Fibroblast of skin of abdomen (primary cell): ENCODE measurements at places on chromosomes 1 and 21.

DNA sequence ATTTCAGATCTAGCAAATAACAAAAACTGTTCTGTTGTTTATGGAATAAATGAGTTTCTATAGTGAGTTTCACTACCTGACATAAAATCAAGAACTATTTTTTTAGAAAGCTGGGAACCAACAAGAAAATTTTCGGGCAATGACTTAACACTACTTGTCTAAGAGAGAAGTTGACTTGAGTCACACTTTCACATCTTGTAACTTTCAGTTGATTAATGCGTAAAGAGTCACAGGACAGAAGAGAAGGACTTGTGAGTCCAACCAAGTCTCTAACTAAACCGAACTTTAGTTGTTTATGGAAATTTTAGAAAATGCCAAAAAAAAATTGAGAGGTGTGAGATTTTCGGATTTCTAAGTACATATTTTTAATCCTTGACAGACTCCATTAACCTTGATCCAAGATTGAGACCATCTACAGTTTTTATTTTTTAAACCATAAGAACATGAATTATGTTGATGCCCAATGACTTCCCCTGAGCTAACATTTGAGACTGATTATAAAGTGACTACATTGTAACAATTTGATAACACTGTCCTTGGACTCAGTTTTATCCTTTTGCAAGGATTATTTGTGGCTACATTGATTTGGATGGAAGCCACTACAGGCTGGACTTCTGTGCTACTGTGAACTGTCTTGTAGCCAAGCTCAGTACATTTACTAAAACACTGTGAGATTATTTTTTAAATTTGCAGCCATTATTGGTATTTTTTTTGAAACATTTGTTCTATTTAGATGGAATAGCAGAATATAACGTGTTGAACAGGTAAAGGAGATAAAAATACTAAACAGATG lies 284.0 kb downstream of the PTPRC start:
- no peak for DNase-seq

- peak; percentile 61 for DNase-seq
These were observed 185.8 kb downstream of the MRPL39 start for GRCh38 chr21:25421321-25422028.

DNA sequence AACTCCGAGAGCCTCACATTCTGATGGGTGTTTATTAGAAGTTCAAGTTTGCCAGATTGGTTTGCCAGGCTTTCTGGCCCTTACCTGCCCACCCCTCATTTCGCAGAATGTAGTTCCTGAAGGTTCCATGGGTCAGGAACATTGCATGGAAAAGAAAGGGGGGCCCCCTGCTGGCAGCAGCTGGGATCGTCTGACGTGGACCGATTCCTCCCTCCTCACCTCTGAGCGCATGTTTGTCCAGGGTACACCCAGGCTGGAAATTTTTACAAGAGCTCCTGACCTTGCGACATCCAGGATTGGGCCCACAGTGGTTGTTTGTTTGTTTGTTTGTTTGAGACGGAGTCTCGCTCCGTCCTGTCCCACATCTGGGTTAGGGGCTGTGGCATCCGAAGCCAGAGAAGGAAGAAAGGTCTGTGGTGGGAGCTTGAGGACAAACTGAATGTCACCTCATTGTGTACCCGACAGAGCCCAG lies 126.0 kb upstream of the TMEM51 start:
- DNase-seq, result peak; percentile 49

DNA sequence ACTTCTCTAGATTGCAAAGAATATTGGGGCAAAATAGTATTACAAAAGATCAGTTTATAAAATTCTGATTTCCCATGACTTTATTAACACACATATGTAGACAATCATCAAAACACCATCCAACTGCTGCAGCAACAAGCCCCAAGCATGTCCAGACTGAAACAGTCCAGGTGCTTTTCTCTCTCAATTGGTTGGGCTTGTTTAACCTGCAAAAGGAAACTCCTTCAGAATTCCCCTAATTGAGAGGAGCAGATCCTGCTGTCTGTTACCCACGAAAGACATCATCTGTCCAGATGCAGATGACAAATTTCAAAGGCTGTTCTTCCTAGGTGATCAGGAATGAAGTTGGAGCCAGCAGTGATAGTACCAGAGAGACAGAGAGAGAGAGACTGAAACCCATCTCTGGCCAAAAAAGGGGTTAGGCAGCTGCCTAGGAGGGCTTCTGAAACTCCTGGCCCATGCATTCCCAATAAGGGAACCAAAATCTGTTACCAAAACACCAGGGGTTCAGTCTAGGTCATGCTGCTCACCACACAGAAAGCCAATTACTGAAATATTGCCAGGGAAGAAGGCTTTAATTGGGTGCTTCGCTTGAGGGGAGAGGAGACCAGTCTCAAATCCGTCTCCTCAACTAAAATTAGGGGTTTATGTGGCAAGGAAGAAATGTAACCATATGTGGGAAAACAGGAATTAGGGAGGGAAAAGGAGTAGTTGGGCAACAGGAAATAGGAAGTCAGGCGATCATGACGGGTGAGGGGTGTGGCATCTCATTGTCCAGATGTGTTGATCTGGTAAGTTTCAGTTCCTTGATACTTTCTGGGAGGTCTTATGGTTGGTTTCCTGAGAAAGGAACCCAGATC lies 34.7 kb upstream of the RGL1 start:
- DNase-seq, result no peak

- no peak for DNase-seq
These were observed 6.0 kb downstream of the NASP start for GRCh38 chr1:45589861-45590260.

GRCh38 chr1:54996869-54997710 lies 1.6 kb upstream of the BSND start:
- peak; percentile 6 for DNase-seq

- peak; percentile 60 for DNase-seq
These were observed 60.2 kb downstream of the NDUFS5 start for GRCh38 chr1:39086386-39086785.

DNA sequence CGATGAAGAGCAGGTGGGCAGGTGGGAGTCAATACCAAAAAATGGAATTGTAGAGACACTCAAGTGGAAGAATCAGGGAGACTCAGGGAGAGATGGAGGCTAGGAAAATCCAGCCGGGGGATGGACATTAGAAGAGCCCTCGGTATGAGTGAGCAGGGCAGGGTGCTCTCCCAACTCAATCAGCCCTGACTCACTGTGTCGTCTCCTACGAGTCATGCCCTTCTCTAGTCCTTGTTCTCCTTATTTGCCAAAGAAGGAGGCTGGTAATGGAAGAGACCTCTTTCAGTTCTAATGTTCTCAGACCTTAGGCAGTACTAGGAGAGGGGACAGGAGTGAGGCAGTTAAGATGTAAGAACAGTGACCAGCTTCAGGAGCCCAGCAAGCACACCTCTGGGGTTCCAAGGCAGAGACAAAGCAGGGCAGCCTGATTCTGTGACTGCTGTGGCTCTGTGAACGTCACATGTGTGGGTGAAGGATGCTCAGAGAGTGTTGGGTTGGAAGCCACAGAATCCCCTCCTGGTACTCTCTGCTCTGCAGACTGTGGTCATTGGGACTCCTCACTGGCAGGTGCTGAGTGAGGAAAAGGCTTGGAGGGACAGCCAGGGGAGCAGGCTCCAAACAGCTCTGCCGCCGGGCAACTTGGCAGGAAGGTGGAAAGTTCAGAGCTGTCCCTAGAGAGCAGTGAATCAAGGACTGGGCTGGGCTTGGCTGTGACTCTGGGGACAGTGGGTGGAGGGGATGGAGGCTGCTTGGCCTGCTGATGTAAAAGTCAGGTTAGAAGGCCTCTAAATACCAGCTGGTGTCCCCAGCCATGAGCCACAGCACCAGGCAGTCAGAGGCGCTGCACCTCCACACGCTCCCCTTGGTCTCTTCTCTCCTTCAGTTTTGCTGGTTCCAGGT lies 11.1 kb upstream of the GJA5 start:
- peak; percentile 46 for DNase-seq

- DNase-seq, result no peak
These were observed 11.5 kb downstream of the AZIN2 start for GRCh38 chr1:33092438-33092837.

- DNase-seq, result peak; percentile 90
These were observed 80.7 kb downstream of the NID1 start for GRCh38 chr1:235984041-235984825.

- DNase-seq, result peak; percentile 66
These were observed 113.2 kb downstream of the RUNX1 start for GRCh38 chr21:34935898-34936297.

GRCh38 chr1:79614762-79615161 lies 608.2 kb upstream of the ADGRL4 start:
- DNase-seq, result no peak

- no peak for DNase-seq
These were observed 64.9 kb downstream of the SLC45A1 start for GRCh38 chr1:8382608-8383505.

- DNase-seq, result no peak
These were observed 59.0 kb upstream of the TINAGL1 start for GRCh38 chr1:31517301-31517700.

GRCh38 chr1:209708297-209708696 lies 3.7 kb downstream of the HSD11B1 start:
- DNase-seq, result no peak

- DNase-seq, result no peak
These were observed 199.4 kb upstream of the CAMK1G start for GRCh38 chr1:209383907-209384709.

GRCh38 chr1:150486966-150487762 lies at the start of gene TARS2:
Gene TARS2, plus strand, starts transcription at chr1:150487419. Its CDS starts 32 bp downstream, at chr1:150487451.
- peak; percentile 99 for DNase-seq

DNA sequence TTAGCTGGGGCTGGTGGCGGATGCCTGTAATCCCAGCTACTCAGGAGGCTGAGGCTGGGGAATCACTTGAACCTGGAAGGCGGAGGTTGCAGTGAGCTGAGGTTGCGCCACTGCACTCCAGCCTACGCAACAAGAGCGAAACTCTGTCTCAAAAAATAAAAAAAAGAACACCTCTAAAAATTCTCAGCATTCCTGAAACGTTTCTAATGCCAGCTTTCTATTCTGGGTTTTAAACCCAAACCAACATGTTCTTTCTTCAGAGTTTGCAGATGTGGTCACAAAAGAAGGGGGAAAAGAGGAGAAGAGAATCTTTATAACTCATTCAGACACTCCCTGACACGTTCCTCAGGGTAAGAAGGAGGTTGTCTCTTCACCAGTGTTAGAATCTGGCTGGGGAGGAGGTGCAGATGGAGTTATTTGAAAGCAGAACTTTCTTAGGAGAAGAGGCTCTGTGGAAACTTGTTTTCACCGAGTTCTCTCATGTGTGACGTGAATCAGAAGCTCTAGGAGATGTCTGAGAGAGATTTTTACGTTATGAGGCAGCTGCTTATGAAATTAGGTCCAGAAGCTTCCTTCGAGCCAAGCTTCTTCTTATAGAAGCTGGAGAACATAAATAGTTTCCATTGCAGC lies 17.8 kb upstream of the CNR2 start:
- DNase-seq, result peak; percentile 73

DNA sequence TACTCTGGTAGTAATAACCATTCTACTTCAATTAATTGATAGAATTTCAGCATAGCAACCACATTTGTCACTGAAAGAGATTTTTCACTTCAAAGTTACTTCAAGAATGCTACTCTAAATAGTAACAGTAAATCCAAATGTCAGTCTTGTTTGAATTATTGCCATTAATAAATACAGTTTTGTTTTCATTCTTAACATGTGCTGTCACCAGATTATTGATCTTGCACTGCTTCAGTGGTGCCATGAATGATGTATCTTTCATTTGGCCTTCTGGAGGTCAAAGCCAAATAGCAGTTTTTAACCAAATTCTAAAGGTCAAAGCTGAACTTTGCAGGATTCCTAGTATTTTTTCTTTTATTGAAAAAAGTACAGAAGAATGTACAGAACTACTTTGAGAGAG lies 199.5 kb downstream of the PATJ start:
- no peak for DNase-seq
